Spleen (tissue), 13 donors: ENCODE measurements at places on chromosomes 16 and 17. TPM values are rescaled to one million over a fixed set of nuclear protein-coding genes. Genes with fewer than 3 reads are reported as not detected.

AATF gene
- total RNA-seq: 37.3 TPM

KIF18B gene
- 2.3 TPM for total RNA-seq

HS3ST3A1 gene
- 25.9 TPM for total RNA-seq

CIITA gene
- total RNA-seq: 155 TPM

PLEKHG4 gene
- 13.3 TPM for total RNA-seq

COPS3 gene
- 36.5 TPM for total RNA-seq

DNA sequence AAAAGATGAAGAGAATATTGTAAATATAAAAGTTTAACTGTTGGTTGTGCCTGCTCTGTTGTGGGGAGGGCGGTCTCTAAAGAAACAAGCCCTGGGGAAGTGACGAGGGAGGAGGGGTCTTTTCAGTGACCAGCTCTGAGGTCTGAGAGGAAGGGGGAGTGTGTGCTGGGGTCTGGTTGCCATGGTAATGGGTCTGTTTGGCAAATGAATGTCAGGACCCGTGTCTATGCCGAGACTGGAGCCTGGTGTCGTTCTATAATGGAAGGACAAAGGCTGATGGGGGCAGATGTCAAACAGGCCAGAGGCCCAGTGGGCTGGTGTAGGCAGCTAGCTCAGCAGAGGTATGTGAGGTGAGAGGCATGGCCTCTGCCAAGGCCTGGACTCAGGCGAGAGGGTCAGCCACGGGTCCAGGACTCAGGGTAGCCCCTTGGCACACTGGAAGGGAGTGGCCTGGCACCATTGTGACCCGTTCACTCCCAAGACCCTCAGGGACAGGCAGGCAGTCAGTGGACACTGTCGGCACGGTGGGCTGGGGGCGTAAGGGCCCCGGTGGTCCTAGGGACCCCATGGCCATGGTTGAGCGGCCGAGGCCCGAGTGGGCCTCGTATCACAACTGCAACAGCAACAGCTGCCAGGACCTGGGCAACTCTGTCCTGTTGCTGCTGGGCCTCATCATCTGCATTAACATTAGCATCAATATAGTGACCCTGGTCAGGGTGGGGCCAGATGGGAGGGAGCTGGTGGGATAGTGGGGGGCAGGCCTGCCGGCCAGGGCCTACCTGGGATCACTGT lies at the start of gene SPEM1:
Gene SPEM1, plus strand, starts transcription at position 506 of the 792 bp plus-strand sequence. Its CDS starts 61 bp downstream, at position 567.
- no peak for DNase-seq

GRCh38 chr17:83174362-83175118 lies 95.1 kb downstream of the METRNL start:
- DNase-seq: peak; percentile 72

- no peak for DNase-seq
Measured at GRCh38 chr17:45391918-45392317, 40.8 kb downstream of the ARHGAP27 start.

- no peak for DNase-seq
Measured at GRCh38 chr16:74817851-74818250, 43.2 kb upstream of the FA2H start.

- peak; percentile 20 for DNase-seq
Measured at GRCh38 chr16:46728806-46729205, 19.3 kb downstream of the MYLK3 start.

- no peak for DNase-seq
Measured at GRCh38 chr16:83681381-83681956, 126.3 kb upstream of the HSBP1 start.

GRCh38 chr16:3134338-3135125 lies at the start of gene ZNF213:
Gene ZNF213 (plus strand): TSS chr16:3135029. CDS start chr16:3137281, 2,252 bp downstream.
- DNase-seq: peak; percentile 96

DNA sequence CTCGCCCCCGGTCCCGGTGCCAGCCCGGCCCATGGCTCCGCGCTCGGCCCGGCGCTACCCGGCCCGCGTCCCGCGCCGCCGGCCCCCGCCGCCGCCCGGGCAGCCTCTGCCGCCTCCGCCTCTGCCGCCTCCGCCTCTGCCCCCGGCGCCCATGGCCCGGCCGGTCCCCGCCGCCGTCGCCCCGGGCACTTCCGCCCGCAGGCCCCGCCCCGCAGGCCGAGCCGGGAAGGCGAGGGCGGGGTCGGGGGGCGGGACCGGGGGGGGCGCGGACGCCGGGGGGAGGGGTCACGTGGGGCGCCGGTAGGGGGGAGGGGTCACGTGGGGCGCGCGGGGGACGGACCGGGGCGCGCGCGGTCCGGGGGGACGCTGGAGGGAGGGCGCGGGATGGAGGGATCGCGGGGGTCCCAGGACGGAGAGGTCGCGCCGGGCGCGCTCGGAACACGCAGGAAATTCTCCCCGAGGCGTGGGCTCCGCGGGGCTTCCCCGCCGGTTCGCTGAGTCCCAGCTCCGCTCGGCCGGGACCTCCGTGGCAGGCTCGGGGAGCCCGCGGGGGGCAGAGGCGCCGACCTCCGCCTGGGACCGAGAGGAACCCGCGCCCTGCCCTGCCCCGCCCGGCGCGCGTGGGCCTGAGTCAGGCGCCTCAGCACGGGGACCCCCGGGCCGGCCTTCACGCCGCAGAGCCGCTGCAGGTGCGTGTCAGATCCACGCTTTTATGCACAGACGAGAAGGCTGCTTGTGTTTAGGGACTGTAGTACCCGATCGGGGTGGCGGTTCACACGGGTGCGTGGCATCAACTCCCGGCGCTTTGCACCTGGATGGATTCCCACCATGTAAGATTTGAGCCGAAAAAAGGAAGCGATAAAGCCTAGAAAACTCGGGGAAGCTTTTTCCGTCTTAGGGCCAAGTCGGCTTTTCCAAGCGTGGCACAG lies at the start of gene PGAP6:
Gene PGAP6, minus strand, starts transcription at position 190 of the 929 bp plus-strand sequence. Its CDS starts 157 bp downstream, at position 33.
- DNase-seq: peak; percentile 93

- DNase-seq: no peak
Measured at GRCh38 chr17:2063261-2064146, 8.6 kb downstream of the HIC1 start.

GRCh38 chr17:60851181-60851580 lies 173.5 kb downstream of the BCAS3 start:
- DNase-seq: no peak

- no peak for DNase-seq
Measured at GRCh38 chr17:32588982-32589381, 102.2 kb downstream of the CDK5R1 start.

- DNase-seq: no peak
Measured at GRCh38 chr17:60514053-60514452, 12.0 kb downstream of the APPBP2 start.

DNA sequence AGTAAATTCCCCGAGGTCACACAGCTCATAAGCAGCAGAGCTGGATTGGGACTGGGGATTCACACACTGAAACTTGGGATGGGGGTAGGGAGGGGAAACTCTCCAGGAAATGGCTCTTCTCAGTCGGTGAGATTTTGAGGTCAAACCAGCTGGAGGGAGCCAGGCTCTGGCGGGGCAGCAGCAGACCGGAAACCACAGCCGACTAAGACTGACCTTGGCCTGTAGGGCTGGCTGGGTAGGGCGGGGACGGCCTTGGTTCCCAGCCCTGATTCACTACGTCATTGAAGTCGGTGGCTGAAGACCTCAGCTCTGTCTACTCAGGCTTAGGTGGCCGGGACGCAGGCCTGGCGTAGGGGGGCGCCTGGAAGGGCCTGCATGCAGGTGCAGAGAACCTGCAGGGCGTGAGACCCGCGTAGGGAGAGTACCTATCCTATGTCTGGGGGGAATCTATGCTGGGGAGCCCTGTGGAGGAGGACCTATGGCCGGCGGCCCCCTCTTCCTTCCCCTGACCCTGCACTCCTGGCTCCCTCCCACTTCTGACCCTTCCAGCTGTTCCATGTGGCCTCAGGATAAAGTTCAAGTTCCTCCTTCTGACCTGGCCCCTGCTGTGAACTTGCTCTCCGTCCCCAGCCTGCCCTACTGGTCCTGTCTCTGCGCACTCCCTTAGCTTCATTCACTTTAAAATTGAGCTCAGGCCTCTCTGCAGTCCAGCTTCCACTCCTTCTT lies 11.9 kb upstream of the SLC4A1 start:
- peak; percentile 89 for DNase-seq
